ENCODE measurements at places on chromosomes 7 and 10.

DNA sequence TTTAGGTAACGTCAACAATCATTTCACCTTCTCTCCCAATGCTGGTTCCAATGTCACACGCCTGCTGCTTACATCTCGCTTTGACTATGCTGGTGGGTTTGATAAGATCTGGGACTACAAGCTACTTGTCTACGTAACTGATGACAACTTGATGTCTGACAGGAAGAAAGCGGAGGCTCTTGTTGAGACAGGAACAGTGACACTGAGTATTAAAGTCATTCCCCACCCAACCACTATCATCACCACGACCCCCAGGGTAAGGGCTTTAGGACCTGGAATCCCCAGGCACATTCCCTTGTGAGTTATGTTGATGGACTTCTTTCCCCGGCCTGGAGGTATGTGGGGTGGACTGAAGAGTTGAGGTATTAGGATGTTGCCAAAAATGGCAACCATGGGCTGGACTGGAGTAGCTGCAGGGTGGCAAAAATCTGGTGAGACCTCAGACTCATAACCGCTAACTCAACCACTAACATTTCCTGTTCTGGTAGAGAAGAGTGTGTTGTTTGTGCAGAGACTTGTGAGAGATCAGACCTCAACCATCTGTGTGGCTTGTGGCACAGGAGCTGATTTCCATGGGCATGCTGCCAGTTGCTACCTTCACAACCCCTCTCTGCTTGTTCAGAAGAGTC is 59.2 kb downstream of the CDHR3 start:
- peak; percentile 79 for DNase-seq

DNA sequence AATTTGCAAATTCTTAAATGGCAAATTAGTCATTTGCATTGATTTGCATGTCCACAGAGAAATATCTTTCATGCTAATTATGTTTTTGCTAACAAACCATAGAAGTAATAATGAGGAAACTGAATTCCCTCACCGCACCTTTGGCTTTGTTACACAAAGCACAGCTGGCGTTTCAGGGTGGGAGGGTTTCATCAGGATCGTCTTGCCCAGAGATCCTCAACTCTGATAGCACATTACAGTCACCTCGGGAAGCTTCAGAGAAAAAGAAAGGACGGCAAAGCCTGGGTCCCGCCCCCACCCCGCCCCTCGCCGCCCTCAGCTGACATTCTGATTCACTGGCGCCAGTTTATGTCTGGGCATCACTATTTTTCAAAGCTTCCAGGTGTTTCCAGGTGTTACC is 119.4 kb downstream of the PTPRN2 start:
- no peak for DNase-seq

GRCh38 chr7:150860978-150861295 is 8.6 kb downstream of the AOC1 start:
- DNase-seq, result no peak

DNA sequence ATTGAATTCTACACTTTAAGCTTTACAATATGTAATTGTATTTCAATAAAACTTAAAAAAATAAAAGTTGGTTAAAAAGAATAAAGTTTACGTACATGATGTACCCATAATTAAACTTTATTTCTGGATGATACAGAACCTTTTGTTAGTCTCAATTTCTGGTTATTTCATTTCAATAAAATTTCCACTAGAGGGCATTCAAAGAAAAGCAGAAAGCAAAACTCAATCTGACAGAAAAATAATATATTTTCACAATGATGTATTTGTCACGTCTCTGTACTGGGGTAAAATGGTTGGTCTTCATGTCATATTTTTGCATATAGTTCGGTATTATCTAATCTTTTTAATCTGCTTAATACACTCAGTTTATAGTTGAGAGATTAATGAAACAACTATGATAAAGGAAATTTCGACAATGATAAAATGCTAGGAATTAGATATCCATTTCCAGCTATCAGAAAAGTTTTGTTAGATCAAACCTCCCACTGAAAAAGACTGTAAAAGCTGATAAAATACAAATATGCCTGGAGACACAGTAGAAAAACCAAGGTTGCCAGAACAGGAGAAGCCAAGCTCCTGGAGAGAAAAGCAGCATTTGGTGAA is 27.4 kb downstream of the ASZ1 start:
- no peak for DNase-seq

GRCh38 chr7:83469491-83469890 is 179.4 kb downstream of the SEMA3E start:
- no peak for DNase-seq

DNA sequence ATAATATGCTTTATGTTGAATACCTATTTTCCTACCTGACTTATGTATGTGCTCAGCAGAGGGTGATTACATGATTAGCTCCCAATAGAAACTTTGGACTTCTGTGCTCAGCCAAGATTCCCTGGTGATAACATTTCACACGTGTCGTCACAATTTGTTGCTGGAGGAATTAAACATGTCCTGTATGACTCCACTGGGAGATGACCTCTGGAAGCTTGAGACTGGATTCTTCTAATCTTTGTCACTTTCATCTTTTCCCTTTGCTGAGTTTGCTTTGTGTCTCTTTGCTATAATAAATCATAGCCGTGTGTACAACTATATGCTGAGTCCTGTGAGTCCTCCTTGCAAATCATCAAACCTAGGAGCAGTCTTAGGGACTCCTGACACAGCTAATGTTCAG is 120.9 kb upstream of the LRRTM3 start:
- DNase-seq, result no peak

DNA sequence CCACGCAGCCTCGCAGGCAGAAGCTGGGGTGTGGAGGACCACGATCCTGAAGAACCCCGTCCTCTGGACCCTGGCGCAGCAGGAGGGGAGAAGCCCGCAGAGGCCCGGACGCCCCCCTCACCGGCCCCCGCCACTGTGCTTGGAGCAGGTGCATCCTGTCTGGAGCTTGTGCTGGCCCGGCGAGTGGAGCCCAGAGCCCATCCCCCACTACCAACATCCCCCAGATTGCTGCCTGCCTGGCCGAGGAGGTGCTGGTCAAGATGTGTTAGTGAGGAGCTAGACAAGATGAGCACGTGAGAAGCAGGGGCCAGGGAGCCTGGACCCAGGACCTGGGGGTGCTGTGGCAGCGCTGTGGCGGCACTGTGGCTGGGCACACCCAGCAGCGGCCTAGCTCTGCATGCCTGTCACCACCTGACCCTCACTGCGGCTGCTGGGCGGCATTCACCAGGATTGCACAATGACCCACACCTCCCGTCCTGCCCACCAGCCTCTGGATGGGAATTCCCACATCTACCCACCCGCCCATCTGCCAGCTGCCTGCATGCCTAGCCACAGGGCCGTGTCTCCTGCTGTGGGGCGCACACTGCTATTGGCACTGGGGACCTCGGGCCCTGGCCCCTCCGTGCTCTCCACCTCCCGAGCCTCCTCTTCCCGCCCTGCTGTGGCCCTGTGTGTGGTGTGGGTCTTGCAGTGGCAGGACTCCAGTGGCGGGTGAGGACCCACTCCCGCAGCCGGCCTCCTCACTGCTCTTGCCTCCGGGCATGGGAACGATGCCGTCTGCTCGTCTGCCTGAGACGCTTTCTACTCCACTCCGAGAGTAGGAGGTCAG is 11.8 kb downstream of the GPR146 start:
- no peak for DNase-seq

DNA sequence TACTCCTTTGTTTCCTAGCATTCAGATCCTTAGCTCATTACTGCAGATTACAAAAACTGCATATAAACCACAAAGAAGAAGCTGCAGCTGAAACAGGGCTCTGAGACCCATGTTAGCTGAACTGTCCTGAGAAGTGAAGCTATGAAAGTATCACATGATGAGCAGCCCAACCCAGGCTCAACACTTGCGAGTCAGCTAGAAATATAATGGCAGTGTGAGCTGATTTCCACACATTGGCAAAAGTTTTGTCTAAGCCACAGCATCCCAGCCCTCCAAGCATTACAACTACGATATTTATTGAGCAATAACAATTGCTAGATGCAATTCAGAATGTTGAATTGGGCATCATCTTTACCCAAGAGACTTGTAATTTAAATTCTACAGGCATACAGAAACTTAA is 34.5 kb upstream of the SKAP2 start:
- no peak for DNase-seq

GRCh38 chr10:100138921-100139496 is 46.8 kb downstream of the ERLIN1 start:
- no peak for DNase-seq

GRCh38 chr7:129751916-129752315 is 140.4 kb downstream of the NRF1 start:
- no peak for DNase-seq

GRCh38 chr10:78320506-78320905 is 286.8 kb downstream of the RPS24 start:
- no peak for DNase-seq

DNA sequence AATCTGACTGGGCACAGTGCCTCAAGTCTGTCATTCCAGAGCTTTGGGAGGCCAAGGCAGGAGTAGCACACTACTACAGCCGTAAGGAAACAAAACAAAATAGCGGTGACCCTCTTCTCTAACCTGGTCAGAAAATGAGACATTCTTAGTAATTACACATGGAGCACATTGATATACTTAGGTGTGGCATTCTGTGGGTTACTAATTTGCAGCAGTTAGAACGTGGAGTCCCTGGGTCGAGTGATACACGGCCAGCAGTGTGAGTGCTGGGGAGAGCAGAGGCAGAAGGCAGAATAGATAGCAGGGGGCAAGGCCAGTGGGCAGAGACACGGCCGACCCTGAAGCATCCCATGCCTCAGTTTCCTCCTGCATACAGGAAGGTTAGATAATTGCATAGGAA is 28.9 kb upstream of the SFMBT2 start:
- DNase-seq, result no peak

DNA sequence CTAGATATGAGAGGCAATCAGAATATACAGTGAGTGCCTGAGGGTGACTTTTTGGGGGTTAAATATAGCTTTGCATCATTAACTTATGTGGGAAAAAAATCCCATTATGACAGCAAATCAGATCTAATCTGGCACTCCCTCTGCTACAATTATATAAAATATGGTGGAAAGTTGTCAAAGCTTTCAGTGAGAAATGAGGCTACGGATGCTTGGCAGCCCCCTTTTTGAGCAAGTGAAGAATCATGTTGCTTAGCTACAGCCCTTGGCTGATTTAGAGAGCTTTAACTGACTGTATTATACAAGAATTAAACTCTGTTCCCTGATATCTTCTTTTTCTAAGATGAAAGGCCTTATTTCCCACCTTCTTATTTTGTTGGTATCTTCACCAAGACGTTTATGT is 57.4 kb downstream of the GPR158 start:
- no peak for DNase-seq

DNA sequence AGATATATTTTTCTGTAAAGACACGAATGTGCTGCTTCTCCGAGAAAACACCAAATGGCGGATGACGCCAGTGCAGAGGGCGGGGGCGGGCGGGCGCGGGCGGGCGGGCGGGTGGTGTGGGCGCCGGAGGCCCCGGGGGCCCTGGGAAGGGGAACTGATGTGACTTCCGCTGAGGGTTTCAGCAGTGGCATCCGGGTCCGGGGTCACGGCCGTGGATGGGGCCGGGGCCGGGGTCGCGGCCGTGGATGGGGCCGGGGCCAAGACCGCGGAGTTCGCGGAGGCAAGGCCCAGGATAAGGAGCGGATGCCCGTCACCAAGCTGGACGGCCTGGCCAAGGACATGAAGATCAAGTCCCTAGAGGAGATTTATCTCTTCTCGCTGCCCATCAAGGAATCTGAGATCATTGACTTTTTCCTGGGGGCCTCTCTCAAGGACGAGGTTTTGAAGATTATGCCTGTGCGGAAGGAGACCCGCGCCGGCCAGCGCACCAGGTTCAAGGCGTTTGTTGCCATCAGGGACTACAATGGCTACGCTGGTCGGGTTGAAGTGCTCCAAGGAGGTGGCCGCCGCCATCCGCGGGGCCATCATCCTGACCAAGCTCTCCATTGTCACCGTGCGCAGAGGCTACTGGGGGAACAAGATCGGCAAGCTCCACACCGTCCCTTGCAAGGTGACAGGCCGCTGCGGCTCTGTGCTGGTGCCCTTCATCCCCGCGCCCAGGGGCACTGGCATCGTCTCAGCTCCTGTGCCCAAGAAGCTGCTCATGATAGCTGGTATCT is 20.3 kb upstream of the IGF2BP3 start:
- DNase-seq, result peak; percentile 41

GRCh38 chr10:92801978-92802872 is 46.1 kb upstream of the EXOC6 start:
- DNase-seq, result no peak

GRCh38 chr10:74889662-74889998 is 63.2 kb downstream of the KAT6B start:
- DNase-seq, result no peak

DNA sequence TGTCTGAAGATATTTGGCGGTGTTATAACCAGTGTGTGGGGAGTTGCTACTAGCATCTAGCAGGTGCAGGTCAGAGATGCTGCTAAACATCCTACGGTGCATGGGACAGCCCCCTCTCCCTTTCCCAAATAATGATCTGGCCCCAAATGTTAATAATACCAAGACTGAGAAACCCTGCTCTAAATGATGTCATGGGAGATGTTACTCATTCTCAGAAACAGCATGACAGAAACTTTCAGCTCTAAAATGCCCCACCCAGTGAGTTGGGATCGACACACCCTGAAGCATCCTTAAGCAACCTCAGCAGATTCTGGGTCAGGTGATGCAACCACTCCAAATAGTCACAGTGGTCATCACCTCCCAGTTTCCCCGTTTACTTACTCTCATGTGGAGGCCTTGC is 108.8 kb upstream of the MPP7 start:
- DNase-seq, result no peak

DNA sequence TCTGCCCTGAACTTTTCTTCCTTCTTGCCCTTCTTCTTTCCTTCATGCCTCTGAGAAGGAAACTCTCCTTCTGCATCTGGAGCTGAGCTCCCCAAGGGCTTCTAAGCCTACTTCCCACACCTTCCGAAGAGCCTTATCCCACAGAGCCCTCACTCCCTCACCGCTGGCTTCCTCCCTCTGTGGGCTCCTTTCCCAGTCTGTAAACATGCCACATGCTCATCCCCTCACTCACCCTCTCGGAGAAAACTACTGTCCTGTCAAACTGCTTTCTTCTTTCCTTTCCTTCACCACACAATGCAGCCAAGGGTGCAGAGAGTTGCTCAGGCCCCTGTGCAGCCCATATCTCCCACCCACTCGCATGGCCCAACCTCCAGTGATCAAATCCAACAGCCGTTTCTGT is 18.1 kb downstream of the ANKRD16 start:
- no peak for DNase-seq

DNA sequence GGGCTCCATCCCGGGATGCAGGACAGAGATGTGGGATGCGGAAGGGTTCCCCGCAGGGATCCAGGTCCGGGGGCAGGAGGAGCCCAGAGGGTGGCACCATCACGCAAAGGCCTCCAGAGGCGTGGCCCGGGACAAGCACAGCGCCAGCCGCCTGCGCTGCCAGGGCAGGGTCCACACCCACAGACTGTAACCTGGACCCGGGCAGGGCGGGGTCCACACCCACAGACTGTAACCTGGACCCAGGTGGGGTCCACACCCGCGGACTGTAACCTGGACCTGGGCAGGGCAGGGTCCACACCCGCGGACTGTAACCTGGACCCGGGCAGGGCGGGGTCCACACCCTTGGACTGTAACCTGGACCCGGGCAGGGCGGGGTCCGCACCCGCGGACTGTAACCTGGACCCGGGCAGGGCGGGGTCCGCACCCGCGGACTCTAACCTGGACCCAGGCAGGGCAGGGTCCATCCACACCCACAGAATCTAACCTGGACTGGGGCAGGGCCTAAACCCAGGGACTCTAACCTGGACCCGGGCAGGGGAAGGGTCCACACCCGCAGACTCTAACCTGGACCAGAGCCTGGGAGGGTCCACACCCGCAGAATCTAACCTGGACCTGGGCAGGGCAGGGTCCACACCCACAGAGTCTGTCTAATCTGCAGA is 37.5 kb upstream of the SUN1 start:
- no peak for DNase-seq
